ENCODE measurements at places on chromosomes 6 and 20.

DNA sequence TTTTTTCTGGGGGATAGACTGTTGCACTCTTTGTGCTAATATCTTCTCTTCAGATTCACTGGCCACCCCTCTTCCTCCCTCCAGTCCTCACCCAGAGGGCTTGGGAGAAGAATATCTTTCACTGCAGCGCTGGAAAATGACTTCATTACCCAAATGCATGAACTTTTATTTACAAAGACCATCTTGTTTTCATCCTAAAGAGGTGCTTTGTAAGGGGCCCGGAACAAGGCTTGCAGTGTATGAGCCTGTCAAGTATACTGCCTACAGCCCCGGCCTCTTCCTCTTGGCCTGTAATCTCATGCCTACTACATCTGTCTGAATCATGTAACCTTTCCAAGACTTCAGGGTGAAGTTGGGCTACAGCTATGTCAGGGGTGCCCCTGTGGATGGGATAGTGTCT is 554 bp upstream of the LAMA4 start:
- DNase-seq: no peak

DNA sequence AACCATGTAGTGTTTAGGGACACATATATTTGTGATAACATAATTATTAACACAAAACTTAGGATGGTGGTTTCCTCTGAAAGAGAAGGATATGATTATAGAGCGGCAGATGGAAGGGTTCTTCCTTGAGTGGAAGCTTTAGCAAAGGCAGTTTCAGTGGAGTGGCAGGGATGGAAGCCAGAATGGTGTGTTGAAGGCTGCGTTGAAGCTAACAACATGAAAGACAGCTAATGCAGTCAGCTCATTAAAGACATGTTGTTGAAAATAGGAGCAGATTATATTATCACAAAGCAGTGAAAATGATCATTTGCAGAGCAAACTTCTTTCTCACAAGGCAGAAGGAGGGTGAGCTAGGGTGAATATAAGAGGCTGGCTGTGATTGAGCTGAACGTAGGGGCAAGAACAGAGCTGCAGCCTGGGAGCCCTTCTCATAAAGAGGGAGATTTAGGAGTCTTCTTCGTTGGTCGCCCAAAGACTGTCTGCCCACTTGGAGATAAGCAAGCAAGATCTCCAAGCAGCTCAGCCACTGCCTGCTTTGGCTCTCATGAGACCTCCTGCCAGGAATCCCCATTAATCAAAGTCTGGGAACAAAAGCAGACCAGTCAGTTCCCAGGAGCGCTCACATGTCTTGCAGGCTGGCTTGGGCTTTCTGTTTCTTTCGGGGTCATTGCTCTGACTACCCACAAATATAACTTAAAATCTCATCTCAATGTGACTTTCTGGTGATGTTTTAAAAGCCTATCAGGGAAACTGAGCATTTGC is 2.6 kb upstream of the ANKRD6 start:
- DNase-seq: no peak

- no peak for DNase-seq
Measured at GRCh38 chr20:46083101-46083500, 6.7 kb downstream of the NCOA5 start.

DNA sequence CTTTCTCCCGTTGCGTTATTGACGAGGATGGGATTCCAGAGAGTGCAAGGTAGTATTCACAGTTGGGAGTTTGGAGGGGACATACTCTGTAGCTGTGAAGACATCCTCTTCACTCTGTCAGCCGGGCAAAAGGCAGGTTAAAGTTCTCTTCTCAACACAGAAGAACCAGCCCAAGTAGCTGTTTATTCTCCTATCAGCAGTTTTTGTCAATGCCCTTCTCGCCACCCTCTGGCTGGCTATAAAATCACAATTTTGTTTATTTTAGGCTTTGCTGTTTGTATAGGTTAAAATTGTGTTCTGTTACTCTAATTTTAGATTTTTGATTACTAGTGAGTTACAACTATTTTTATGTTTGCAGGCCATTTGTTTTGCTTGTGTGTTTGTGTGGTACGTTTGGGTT is 37.9 kb upstream of the MAS1 start:
- no peak for DNase-seq

- DNase-seq: no peak
Measured at GRCh38 chr6:111809766-111810165, 63.5 kb downstream of the FYN start.

- DNase-seq: no peak
Measured at GRCh38 chr6:127589135-127589534, 12.2 kb downstream of the C6orf58 start.

DNA sequence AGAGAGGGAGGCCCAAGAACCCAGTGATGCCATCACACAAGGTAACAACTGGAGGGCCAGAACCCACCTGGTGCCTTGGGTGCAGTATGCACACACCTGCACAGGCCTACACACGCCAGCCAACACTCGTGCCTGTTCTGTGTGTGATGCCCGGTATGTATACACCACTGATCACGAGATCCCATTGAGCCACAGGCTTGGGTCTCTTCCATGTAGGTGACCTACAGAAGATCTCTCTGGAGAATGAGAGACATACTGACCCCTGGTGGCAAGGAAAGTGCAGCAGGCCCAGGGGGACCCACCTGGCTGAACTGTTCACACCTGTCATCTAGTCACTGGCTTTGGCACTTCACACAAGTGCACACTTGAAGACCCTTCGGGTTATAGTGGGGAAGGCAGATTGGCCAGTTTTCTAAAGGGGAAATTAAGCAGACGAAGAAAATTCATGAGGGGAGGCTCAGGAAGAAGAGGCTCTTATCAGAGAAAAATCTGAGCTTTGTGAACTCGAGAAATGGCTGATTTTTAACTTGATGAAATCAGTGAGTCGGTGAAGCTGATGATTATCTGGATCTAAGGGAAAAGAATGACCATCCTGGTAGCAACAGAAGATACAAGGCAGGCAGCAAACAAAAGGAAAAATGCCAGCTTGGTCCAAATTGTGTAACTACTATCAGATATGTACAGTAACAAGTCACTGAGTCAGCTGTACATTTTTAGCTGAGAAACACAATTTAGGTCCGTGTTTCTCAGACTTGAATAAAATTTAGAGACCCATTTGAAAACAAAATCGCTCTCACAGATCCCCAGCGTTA is 69.1 kb upstream of the PBOV1 start:
- peak; percentile 29 for DNase-seq

- DNase-seq: no peak
Measured at GRCh38 chr20:44659931-44660330, 8.4 kb upstream of the ADA start.

DNA sequence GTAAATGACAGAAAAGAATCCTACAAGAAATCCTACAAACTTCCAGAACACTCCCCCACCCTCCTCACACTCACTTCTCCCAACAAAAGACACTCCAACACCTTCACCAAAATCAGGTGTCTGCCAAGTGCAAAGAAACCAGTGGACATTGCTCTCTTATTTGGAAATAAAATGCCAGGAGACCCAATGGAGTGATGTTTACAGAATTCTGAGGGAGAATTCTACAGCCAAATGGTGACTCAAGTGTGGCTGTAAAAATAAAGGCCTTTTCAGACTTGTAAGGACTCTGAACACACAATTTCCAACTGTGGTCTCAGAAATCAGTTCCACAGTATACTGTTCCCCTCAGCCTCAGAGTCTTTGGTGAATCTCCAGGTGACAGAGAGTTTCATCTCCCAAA is 109.6 kb upstream of the CARMIL1 start:
- DNase-seq: no peak

- no peak for DNase-seq
Measured at GRCh38 chr6:126156973-126157372, 170.6 kb downstream of the TRMT11 start.

GRCh38 chr6:103570431-103570830 is 1289.3 kb downstream of the HACE1 start:
- DNase-seq: no peak

GRCh38 chr6:147869201-147869600 is 360.7 kb downstream of the SAMD5 start:
- DNase-seq: no peak

DNA sequence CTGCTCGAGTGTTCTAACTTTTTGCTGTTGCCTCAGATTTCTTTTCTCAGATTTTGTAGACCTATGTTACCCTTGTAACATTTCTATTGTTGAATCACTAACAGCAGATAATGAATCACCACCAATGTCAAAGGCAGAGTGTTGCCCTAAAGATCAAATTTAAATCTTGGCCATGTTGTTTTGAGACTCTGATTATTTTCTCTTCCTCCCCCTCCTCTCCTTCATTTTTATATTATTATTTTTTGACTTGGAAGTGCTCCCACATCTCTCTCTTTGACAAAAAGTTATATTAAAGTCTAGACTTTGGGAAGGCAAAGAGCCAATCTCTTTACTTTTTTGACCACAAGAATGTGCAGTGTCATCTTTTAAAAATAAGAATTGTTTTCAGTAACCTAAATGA is 422.7 kb downstream of the NKAIN2 start:
- no peak for DNase-seq

DNA sequence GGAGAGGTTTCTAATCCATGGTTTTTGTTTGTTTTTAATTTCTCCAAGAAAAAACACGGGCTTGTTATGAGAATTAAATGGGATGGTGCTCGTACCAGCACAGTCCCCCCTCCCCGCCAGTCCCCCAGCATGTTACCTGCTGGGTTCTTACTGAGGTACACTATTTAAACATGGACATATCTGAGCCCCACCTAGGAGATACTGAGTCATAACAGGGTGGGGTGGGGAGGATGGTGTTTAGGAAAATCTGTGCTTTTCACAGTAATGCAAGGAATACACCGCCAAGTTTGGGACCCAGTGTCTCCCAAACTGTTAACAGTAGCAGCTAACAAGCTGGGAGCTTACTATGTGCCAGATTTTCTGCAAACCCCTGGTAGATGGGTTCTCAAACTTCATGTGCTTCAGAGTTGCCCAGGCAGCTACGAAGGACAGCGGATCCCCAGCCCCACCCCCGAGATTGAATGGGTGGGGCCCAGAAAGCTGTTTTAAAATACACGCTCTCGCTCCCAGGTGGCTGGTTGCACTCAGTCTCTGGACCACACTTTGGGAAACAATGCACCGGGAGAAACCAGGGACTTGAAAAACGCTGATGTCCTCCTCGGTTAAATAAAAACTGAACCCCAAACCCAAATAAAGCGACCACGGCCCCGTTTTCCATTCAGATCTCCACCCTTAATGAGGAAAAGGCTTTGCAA is 995 bp downstream of the ZFP64 start:
- peak; percentile 27 for DNase-seq

DNA sequence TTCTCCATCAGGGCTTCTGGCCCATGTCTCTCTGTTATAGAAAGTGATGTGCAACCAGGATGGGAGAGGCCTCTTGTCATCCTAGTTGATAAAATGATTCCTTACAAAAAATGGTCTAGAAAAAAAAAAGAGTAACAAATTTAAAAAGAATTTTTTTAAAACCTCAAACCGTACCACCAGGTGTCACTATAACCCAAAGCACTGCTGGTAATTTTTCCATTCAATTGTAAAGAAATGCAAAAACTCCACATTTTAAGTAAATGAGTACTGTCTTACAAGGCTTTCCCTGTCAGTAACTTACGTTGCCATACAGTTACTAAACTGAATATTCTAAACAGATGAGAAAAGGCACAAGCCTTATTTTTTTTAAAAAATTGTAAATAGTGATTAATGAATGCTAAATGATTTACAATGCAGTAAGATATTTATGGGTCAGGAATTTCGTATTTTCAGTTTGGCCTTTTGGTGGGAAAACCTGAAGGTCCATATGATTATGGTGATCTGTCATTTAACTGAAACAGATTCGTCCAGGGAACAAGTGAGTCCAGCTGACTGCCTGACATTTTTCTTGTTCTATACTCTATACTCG is 95.4 kb downstream of the OGFRL1 start:
- no peak for DNase-seq

DNA sequence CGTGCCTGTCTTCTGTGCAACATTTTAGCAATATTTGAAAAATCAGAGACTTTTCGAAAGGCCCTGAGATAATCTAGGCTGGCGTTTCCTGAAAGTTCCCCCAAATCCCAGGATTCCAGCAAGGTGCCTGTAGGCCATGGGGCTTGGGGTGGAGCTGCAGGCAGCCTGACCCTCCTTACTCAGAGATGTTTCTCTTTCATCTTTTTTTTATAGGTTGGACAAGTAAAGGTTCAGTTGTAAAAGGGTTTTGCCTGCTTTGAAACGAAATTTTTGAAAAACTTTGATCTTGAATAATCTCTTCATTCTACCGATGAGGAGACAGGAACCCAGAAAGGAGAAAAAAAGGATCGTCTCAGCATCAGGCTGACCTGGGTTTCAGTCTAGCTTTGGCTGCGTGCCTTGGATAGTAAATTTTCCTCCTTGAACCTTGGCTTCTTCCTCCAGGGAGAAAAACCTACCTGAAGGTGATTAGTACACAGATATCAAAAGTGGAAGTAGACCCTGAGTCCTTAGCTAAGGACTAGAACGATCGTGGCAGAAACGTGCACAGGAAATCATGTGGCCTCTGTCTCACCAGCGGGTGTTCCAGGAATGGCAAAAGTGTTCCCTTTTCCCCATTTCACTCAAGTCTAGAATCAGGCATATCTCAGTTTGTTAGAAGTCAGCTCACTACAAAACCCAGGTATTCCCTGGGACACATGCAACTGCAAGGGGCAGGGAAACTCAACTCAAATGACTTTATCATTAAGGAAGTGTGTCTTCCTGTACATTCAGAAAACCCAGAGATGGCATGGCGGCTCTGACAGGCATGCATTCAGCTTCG is 128.2 kb upstream of the PTPN1 start:
- DNase-seq: peak; percentile 6

DNA sequence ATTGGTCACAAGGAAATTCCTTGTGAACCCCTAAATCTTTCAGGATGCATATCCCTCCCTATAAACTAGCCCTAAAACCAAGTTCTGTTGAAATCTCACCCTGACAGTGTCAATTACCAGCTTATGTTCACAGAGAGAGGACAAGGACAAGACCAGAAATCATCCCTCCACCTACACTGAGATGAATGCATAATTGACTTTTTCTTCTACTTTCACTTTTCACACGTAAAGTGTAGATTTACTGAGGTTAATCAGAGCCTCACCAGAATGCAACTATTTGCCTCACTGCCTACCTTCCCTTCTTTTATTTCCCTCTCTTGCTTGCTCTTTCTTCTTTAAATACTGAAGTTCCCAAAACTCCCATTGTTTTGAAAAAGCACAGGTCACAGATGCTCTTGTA is 15.3 kb upstream of the NKAIN2 start:
- DNase-seq: no peak

DNA sequence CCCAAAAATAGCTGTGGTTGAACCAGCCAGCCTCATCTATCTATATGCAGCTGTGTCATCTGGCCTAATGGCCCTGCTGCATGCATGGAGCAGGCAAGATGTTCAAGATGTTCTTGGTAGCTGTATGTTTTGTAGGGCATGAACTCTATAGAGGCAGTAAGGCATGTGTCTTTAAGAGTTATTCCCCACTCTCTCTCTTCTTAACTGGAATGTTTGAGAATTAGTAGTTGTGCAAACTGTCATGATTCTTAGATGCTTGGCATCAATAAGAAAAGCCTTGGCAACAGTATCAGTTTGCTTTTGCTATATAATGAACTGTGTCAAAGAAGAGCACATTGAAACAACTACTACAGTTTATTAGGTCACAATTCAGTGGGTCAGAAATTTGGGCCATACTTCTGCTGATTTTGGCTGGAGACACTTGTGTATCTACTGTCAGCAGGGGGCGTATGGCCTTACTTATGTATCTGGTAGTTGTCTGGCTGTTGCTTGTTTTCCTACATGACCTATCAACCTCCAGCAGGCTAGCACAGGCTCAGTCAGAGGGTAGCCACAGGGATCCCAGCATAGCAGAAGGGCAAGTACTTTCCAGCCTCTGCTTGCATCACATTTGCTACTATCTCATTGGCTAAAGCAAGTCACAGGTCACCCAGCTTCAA is 56.1 kb upstream of the LAMP5 start:
- no peak for DNase-seq

- no peak for DNase-seq
Measured at GRCh38 chr6:116254297-116255056, 602 bp upstream of the TSPYL4 start.
